ENCODE measurements at places on chromosomes 3 and 15.
A peak's percentile ranks its signal among the peaks of the same experiment; 100 is the strongest.

DNA sequence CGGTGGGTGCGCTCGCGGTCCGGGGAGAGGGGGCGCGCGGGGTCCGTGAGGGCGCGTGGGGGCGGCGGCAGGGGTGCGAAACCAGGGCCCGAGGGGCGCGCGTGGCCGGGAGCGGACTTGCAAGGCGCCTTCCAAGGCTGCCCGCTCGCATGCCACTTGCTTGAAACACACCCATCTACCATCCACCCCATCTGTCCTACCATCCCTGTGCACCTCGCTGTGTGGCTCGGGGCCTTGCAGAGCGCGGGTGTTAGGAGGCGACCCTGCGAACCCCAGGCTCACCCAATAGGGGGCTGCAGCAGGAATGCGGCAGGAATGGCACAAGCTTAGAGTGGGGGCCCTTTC, 240 bp downstream of the CFAP100 start:
- no peak for DNase-seq

DNA sequence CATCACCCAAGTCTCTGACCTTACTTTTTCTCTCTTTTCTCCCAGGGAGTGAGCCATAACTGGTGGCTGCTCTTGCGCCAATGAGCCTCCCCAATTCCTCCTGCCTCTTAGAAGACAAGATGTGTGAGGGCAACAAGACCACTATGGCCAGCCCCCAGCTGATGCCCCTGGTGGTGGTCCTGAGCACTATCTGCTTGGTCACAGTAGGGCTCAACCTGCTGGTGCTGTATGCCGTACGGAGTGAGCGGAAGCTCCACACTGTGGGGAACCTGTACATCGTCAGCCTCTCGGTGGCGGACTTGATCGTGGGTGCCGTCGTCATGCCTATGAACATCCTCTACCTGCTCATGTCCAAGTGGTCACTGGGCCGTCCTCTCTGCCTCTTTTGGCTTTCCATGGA, 13.2 kb upstream of the ATG7 start:
- no peak for DNase-seq

GRCh38 chr3:103112273-103112672, 677.5 kb downstream of the ZPLD1 start:
- DNase-seq, result no peak

GRCh38 chr3:45724911-45725310, 35.7 kb downstream of the SACM1L start:
- no peak for DNase-seq

GRCh38 chr15:33600212-33600611, 289.4 kb downstream of the RYR3 start:
- peak; percentile 43 for DNase-seq

- DNase-seq, result no peak
These were observed 196.4 kb downstream of the UACA start for GRCh38 chr15:70566989-70567388.

- peak; percentile 62 for DNase-seq
These were observed 868 bp upstream of the TMEM87A start for GRCh38 chr15:42273900-42274701.

DNA sequence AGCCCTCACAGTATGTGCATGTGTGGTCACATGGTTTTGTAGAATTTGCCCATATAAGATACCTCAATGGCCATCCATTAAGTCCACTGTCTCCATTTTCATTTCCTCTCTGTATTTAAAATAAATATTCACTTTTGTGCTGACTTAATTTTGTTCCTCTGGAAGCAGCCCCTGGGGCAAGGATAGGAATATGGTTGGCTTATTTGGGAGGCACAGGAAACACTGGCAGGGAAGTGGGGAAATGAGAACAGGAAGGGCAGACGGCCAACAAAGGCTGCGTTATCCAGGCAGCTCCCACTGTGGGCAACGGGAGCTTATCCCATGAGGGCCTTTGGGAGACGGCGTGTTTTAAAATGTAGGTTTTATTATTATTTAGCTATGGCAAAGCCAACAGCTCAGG, 148.6 kb downstream of the SHQ1 start:
- no peak for DNase-seq

GRCh38 chr15:98769867-98770266, 121.5 kb downstream of the IGF1R start:
- no peak for DNase-seq

All from ELF-1 (cell line).